Activated CD4-positive, alpha-beta memory T cell treated with anti-CD3 and anti-CD28 coated beads, Interleukin-2, amount 10 ng/mL, durations not matched to agents 7 days and 5 days (primary cell): ENCODE measurements at places on chromosomes 1 and 21. TPM values are rescaled to one million over a fixed set of nuclear protein-coding genes. Genes with fewer than 3 reads are reported as not detected.

Gene GABPB2
- total RNA-seq = 25.9 TPM

Gene SLAMF1
- 113 TPM for total RNA-seq

Gene BCAN
- total RNA-seq = not detected

Gene CELA3A
- not detected for total RNA-seq

Gene EDN2
- not detected for total RNA-seq

Gene RNF223
- not detected for total RNA-seq

Gene LCE6A
- total RNA-seq = not detected

Gene RRP15
- 10.6 TPM for total RNA-seq

Gene DTL
- 60.7 TPM for total RNA-seq

Gene TACSTD2
- not detected for total RNA-seq

Gene APOBEC4
- not detected for total RNA-seq

DNA sequence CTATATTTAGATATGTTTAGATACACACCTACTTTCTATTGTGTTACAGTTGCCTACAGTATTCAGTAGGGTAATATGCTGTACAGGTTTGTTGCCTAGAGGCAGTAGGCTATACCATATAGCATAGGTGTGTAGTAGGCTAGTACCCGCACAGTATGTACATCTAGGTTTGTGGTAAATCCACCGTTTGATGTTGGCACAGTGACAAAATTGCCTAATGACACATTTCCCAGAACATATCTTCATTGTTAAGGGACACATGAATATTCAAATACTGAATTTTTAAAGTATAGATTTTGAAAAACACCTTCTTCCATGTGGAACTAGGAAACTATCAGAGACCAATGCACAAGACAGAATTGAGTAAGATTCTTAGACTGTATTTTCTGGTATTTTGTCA is 22.6 kb upstream of the PDC start:
- H3K27me3 ChIP-seq = no peaks in the 10 kb centered on the region
- no peaks in the 10 kb centered on the region for H3K4me1 ChIP-seq
- H3K27ac ChIP-seq = no peak overlapping the region
- no peaks in the 10 kb centered on the region for H3K36me3 ChIP-seq
- no peak for DNase-seq
- H3K4me3 ChIP-seq = no peak overlapping the region

DNA sequence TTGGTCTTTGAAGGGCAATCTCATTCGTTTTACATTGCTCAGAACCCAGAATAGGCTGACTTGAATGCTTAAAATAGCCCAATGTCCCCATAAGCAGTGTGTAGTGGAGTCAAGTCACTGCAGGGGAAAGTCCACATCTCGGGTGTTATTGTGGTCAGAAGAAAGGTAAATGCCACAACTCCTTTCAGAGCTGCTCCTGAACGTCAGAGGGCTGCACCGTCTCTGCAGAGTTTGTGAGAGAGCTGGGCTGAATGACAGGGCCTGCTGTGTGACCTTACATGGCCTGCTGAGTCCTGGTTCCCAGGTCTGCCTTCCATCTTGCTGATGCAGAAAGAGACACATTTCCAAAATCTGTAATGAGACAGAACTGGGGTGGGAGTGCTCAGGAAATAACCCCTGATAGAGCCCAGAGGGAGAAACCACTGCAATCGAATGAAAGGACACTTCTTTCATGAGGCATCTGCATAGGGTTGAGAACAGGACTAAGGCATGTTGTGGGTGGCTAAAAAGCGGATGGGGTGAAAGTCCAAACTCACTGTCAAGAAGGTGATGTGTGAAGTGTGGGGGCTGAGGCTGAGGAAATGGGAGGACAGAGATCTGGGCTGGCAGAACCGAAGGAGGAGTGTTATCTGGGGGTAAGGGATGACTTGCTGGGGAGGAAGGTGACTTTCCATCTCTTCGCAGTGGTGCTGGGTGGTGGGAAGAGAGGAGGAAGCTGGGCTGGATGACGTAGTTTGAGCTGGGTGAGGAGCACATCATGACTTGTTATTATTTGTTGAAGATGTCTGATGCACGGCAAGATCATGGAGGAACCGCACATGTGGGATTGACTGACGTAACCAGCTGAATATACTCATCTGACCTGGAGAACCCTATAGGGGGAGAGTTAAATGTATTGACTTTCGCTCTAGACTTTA is 33.7 kb downstream of the XCL2 start:
- peaks cover 13% of the 10 kb centered on the region for H3K36me3 ChIP-seq
- H3K4me3 ChIP-seq = no peak overlapping the region
- no peak for DNase-seq
- H3K27ac ChIP-seq = peak overlapping the region; percentile 47
- H3K27me3 ChIP-seq = peaks cover 2% of the 10 kb centered on the region
- peaks cover 76% of the 10 kb centered on the region for H3K4me1 ChIP-seq

- H3K27me3 ChIP-seq = peaks cover 2% of the 10 kb centered on the region
- peaks cover 5% of the 10 kb centered on the region for H3K4me1 ChIP-seq
These were observed 26.3 kb upstream of the ACTN2 start for GRCh38 chr1:236659792-236660587.

GRCh38 chr1:244705261-244706234 is 52.6 kb downstream of the DESI2 start:
- DNase-seq = no peak
- no peak overlapping the region for H3K4me3 ChIP-seq
- H3K27ac ChIP-seq = no peak overlapping the region
- no peaks in the 10 kb centered on the region for H3K4me1 ChIP-seq

DNA sequence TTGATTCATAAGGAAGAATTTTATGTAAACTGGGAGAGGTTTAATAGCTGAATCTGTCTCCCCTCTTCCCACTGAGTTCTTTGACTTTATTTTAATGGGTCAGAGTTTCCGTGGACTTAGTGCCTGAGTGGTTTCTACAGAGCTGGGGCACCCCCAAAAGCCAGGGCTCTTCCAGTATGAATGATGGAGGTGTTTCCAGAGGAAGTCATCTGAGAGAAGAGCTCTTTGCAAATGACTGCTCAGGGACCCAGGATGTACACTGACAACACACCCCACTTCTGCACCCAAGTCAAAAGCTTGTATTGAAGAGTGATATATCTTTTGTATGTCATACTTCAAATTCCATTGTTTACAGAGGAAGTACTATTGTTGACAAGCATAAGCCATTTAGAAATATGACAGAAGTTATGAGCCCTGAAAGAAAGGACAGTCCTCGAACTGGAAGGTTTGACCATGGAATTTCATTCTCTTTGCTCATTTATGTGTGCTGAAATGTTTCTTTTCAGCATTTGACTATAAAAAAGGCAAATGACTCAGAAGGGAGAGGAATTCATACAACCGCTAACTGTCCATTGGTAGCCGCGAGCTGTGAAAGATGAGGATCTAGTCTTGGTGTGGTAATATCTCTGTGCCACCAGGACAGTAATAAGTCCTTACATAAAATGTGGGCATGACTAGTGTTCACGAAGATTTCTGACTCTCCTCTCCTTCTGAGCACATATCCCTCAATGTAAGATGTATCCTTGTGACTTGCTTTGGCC is 25.4 kb upstream of the LMX1A start:
- H3K27ac ChIP-seq = no peak overlapping the region
- H3K4me3 ChIP-seq = no peak overlapping the region
- H3K36me3 ChIP-seq = no peaks in the 10 kb centered on the region
- DNase-seq = no peak
- H3K27me3 ChIP-seq = peaks cover 54% of the 10 kb centered on the region

DNA sequence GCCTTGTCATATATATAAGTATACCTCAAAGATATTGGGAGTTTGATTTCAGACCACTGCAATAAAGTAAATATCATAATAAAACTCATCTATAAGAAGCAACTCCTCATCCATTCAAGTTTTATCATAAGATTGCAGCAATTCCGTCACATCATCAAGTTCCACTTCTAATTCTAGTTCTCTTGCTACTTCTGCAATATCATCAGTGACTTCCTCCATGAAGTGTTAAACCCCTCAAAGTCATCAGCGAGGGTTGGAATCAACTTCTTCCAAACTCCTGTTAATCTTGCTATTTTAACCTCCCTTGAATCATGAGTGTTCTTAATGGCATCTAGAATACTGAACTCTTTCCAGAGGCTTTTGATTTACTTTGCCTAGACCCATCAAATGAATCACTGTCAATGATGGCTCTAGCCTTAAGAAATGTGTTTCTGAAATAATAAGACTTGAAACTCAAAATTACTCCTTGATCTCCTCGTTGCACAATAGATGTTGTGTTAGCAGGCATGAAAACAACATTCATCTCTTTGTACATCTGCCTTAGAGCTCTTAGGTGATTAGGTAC is 88.3 kb downstream of the RPE65 start:
- H3K27me3 ChIP-seq = no peaks in the 10 kb centered on the region
- no peak overlapping the region for H3K27ac ChIP-seq
- H3K4me3 ChIP-seq = no peak overlapping the region
- no peak for DNase-seq
- no peaks in the 10 kb centered on the region for H3K4me1 ChIP-seq

GRCh38 chr1:162470216-162470615 is 27.4 kb upstream of the UHMK1 start:
- H3K4me1 ChIP-seq = no peaks in the 10 kb centered on the region
- DNase-seq = no peak
- no peak overlapping the region for H3K27ac ChIP-seq
- H3K4me3 ChIP-seq = no peak overlapping the region
- peaks cover 10% of the 10 kb centered on the region for H3K27me3 ChIP-seq

DNA sequence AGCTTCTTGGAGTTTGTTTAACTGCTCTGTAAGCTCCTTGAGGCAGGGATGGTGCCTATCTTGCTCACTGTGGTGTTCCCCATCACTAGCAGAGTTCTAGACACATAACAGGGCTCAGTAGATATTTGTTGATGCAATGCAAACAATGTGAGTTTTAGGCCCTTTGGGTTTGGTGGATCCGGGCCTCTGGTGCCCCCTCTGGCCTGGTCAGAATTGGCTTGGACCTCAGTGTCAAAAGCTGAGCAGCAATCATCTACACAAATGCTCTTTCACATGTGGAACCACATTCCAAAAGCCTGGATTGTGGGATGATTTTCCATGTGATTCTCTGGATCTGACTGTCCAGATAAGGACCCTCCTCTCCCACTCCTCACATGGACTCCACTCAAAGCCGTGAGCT is 53.4 kb upstream of the BCAR3 start:
- H3K27ac ChIP-seq = no peak overlapping the region
- H3K4me1 ChIP-seq = no peaks in the 10 kb centered on the region
- H3K36me3 ChIP-seq = no peaks in the 10 kb centered on the region
- H3K4me3 ChIP-seq = no peak overlapping the region

- peaks cover 55% of the 10 kb centered on the region for H3K4me1 ChIP-seq
- peaks cover 59% of the 10 kb centered on the region for H3K36me3 ChIP-seq
- no peaks in the 10 kb centered on the region for H3K27me3 ChIP-seq
- no peak overlapping the region for H3K4me3 ChIP-seq
These were observed 43.4 kb downstream of the RUNX1 start for GRCh38 chr21:35005560-35006224.

DNA sequence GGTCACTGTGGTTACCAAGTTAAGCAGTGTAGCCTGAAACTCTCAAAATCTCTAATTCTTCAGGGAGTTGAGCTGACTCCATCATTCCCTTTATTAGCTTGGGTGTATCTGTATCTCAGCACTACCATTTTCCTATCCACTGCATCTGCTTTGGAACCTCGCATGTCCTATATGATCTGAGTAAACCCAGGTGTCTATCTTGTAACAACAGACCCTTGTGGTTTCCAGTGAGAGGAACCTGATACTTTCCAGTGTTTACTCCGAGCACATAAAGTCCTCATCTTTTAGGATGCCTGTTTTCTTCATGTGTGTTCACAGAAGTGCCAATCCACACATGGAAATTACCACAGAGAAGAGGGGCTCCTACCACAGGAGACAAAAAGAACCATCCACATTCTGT is 650.4 kb downstream of the LMO4 start:
- no peaks in the 10 kb centered on the region for H3K36me3 ChIP-seq
- no peak for DNase-seq
- H3K27ac ChIP-seq = no peak overlapping the region
- peaks cover 9% of the 10 kb centered on the region for H3K27me3 ChIP-seq
- no peaks in the 10 kb centered on the region for H3K4me1 ChIP-seq

DNA sequence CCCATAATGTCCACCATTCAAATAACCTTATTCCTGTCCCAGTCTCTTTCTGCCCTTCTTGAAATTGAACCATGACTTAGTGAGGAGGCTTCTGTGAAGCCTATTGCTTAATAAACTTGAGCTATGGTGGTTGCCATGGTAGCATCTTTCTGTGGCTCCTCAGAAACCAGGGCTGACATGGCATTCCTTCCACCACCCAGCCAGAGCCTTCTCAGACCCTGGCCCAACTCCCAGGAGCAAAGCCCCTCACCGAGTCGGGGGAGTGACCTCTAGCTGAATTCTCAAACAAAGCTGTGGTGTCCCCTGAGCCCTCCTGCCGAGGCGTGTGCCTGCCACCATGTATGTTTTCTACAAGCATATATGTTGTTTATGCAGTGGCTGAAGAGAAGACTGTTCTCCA is 259.1 kb downstream of the CACNA1E start:
- no peaks in the 10 kb centered on the region for H3K4me1 ChIP-seq
- DNase-seq = no peak
- no peak overlapping the region for H3K4me3 ChIP-seq
- H3K27ac ChIP-seq = no peak overlapping the region

DNA sequence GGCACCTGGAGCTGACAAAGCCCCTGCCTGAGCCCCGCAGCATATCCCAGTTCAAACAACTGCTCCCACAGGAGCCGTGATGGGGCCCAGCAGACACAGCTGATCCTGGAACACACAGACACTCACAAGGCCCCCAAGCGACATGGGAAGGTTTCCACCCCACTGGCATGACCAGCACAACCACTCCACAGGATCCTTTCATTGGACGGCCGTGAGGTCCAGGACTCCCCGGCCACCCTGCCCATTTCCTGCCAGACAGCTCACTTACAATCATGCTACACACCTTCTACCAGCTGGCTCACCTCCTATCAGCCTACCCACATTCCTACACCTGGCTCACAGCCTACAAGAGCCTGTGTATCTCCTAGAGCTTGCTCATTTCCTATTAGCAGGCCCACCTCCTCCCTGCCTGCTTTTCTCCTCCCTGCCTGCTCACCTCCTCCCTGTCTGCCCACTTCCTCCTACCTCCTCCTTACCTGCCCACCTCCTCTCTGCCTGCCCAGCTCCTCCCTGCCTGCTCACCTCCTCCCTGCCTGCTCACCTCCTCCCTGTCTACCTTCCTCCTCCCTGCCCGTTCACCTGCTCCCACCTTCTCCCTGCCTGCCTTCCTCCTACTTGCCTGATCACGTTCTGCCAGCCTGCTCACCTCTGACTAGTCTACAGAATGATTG is 73.9 kb downstream of the MATN1 start:
- peaks cover 8% of the 10 kb centered on the region for H3K27me3 ChIP-seq
- no peak overlapping the region for H3K27ac ChIP-seq
- H3K36me3 ChIP-seq = no peaks in the 10 kb centered on the region
- H3K4me1 ChIP-seq = no peaks in the 10 kb centered on the region
- no peak overlapping the region for H3K4me3 ChIP-seq

DNA sequence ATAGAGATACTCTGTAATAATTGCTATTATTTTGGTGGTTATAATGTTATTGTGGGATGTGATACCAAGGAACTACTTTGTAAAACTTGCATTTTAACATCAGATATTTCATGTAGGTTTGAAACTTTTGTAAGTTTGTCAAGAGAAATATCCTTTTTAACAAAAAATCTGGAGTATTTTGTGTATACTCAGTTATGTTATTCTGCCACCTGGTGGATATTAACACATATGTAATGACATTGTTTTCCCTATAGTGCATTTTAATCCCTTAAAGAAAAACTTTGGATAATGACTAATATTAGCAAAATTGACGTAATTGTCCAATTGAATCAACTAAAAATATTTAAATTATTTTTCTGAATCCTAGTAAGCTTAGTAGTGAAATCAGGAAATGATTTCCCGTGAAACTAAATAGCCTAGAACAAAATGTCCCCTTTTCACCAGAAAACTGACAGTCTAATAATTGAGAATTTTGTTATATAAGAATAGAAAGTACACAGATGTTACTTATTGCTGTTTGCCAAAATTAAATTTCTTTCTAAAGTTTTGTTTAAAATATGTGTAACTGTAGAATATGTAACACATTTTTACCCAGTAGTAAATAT is 39.6 kb downstream of the KCTD3 start:
- H3K4me3 ChIP-seq = no peak overlapping the region
- no peak overlapping the region for H3K27ac ChIP-seq
- no peak for DNase-seq
- no peaks in the 10 kb centered on the region for H3K4me1 ChIP-seq
- H3K27me3 ChIP-seq = no peaks in the 10 kb centered on the region
